ENCODE measurements at places on chromosomes 16 and 17. TPM values are rescaled to one million over a fixed set of nuclear protein-coding genes. Genes with fewer than 3 reads are reported as not detected.

The KRT25 gene
- not detected for polyA plus RNA-seq

The CEP295NL gene
- not detected for polyA plus RNA-seq

The PNPO gene
- 5.0 TPM for polyA plus RNA-seq

The CLEC10A gene
- not detected for polyA plus RNA-seq

The PLXDC1 gene
- polyA plus RNA-seq: 0.75 TPM

The MYOCD gene
- 2.0 TPM for polyA plus RNA-seq

The TEKT5 gene
- polyA plus RNA-seq: not detected

The SCGB1C2 gene
- polyA plus RNA-seq: not detected

The CD300A gene
- polyA plus RNA-seq: 0.37 TPM

The TSC2 gene
- polyA plus RNA-seq: 36.3 TPM

The RCVRN gene
- not detected for polyA plus RNA-seq

The CD7 gene
- polyA plus RNA-seq: 0.44 TPM

The ZACN gene
- 0.47 TPM for polyA plus RNA-seq

The KRTAP4-9 gene
- polyA plus RNA-seq: not detected

The RNF112 gene
- polyA plus RNA-seq: 0.38 TPM

The PERCC1 gene
- not detected for polyA plus RNA-seq

The CTRL gene
- 12.8 TPM for polyA plus RNA-seq

The TNS4 gene
- 0.64 TPM for polyA plus RNA-seq

The TLCD2 gene
- polyA plus RNA-seq: 0.70 TPM

The TP53TG3C gene
- polyA plus RNA-seq: not detected

The CDRT15 gene
- 0.40 TPM for polyA plus RNA-seq

The RNF222 gene
- polyA plus RNA-seq: not detected

The NAE1 gene
- polyA plus RNA-seq: 204 TPM

The SLC52A1 gene
- polyA plus RNA-seq: 0.21 TPM

The TM4SF5 gene
- polyA plus RNA-seq: not detected

The GALR2 gene
- polyA plus RNA-seq: 0.50 TPM

The IGFBP4 gene
- 38.7 TPM for polyA plus RNA-seq

The SLC16A5 gene
- 7.3 TPM for polyA plus RNA-seq

The UMOD gene
- polyA plus RNA-seq: not detected

The RAB37 gene
- polyA plus RNA-seq: 3.3 TPM

The ABCA8 gene
- not detected for polyA plus RNA-seq

The CSH1 gene
- 0.68 TPM for polyA plus RNA-seq

The HSD11B2 gene
- polyA plus RNA-seq: 14.8 TPM

The NKD1 gene
- polyA plus RNA-seq: 2.5 TPM

The SLC38A8 gene
- not detected for polyA plus RNA-seq

The TPSD1 gene
- not detected for polyA plus RNA-seq

Measured in GM23338 (cell line).